SHP77 treated with DMSO at 0.1 percent for 48 hours (cell line): ENCODE measurements at places on chromosomes 7 and 10.

- no peak for DNase-seq
Observed at GRCh38 chr10:47225219-47225927, 74.6 kb upstream of the GDF10 start.

- DNase-seq, result no peak
Observed at GRCh38 chr7:102387064-102387463, 9.1 kb upstream of the PRKRIP1 start.

DNA sequence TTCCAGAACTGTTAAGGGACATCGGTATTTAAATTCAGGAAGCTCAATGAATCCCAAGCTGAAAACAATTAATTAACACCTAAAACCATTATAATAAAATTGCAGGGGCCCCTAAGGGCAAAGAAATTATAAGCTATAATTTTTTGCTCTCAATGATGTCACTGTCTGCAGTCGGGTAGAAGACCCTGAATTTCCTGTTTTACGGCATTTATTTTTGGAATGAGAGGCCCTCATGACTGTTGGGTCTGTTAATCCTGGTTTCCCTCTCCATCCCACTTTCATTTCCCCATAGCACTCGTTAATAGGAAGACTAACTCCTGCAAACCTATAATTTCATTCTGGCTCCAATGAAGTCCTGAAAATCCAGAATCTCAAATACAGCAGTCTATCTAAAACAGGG, 25.8 kb upstream of the GPR37 start:
- DNase-seq, result no peak

GRCh38 chr7:156722043-156722826, 81.7 kb downstream of the RNF32 start:
- no peak for DNase-seq

- DNase-seq, result peak; percentile 96
Observed at GRCh38 chr7:53811555-53812079, 730.6 kb upstream of the VSTM2A start.

GRCh38 chr10:30125496-30125895, 66.1 kb upstream of the JCAD start:
- DNase-seq, result no peak

DNA sequence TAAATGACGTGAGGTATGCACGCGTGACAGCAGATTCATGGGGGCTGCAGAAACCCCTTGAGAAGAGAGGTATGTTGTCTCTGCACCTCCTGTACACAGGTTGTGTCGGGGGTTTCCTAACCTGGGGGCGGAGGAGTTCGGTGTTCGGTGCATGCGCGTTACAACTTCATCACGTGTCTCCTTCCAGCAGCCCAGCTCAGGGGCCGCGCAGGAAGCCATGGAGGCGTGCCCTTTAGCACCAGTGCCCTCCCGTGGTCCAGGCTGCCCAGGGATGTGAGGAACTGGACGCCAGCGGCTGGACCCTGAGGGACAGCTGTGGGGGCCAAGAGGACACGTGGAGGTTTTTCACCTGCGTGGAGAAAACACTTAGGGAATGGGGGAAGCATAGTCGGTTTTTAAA, 186.4 kb downstream of the EBF3 start:
- no peak for DNase-seq
